ENCODE measurements at places on chromosomes 5 and 9.

DNA sequence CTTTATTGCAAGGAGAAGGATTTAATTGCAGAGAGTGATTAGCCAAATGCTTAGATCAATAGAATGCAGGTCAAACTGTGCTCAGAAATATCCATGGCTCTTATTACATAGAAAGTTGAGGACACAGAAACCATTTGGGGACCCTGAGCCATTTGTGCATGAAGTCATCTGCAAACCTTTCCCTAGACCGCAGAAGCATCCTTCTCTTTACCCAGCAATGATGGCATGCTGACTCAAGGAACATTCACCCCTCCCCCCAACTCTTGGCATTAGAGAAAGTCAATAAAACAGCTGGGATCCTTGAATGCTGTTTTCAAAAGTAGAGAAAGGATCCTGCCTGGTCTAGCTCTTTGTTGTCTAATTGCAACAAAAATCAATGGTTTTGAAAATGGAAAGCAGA is 73.5 kb downstream of the PPP2R2B start:
- no peak for DNase-seq

DNA sequence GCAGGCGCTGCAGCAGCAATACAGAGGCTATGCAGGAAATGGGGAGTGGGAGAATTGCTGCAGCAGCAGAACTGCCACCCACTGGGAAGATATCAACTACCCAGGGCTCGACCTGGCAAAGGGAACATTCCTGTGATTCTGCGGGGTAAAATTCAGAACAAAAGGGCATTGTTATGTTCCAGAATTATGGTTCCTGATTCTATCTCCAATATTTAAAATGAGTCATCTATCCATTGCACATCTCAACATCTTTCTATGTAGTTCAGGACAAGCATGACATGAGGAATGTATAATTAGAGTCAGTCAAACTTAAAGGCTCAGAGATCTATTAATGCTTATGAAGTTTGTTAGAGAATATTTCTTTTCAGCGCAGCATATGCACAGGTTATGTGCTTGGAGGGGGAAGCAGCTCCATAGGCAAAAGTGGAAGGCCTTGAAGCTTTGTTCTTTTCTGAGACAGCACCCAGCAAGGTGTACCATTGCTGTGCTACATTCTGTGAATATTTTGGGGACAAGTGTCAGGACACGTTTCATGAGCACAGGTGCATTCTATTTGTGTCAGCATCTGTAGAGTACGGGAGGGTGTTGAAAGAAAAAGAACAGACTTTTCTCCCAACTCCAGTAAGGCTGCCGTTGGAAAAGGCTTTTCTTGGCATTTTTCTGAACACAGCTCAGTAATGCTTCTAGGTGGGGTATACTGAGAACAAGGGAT is 395.6 kb upstream of the MPDZ start:
- no peak for DNase-seq

DNA sequence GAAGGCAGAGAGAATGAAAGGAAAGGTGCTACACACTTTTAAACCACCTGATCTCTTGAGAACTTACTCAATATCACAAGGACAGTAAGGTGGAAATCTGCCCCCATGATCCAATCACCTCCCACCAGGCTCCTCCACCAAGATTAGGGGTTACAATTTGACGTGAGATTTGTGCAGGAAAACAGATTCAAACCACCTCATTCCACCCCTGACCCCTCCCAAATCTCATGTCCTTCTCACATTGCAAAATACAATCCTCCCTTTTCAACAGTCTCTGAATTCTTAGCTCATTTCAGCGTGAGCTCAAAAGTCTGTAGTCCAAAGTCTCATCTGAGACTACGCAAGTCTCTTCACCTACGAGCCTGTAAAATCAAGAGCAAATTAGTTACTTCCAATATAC is 768.3 kb upstream of the COX7C start:
- no peak for DNase-seq

GRCh38 chr9:32957358-32957757 is 44.1 kb downstream of the APTX start:
- no peak for DNase-seq

DNA sequence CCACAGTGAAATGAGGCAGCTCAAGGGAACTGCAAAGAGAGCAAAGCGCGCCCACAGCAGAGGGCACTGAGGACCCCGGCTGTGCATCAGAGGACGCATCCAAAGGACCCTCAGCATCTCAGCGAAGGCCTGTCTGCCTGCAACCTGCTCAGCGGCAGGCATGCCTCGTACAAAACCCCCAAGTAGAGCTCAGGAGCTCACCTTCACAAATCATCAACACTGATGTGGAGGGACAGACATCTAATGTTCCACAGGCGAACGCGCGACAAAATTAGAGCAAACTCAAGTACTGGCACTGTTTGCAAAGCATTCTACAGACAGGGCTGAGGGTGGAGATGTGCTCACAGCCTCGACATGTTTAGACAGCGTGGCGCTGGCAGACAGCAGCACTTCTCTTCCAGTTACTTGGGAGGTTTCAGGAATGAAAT is 81.0 kb downstream of the DCP2 start:
- no peak for DNase-seq

Measured in GM04503 (cell line).